ENCODE measurements at places on chromosomes 5 and 9. TPM values are rescaled to one million over a fixed set of nuclear protein-coding genes. Genes with fewer than 3 reads are reported as not detected.

CTSV gene
- 19.9 TPM for polyA plus RNA-seq

C5 gene
- polyA plus RNA-seq = 25.9 TPM

PTPN3 gene
- 37.5 TPM for polyA plus RNA-seq

CDC20B gene
- 0.15 TPM for polyA plus RNA-seq

CTXN3 gene
- polyA plus RNA-seq = not detected

OR2K2 gene
- not detected for polyA plus RNA-seq

HAPLN1 gene
- polyA plus RNA-seq = 5.0 TPM

OCLN gene
- 85.5 TPM for polyA plus RNA-seq

INSL6 gene
- polyA plus RNA-seq = 0.51 TPM

MSX2 gene
- polyA plus RNA-seq = 1.7 TPM

CAVIN4 gene
- polyA plus RNA-seq = 1.0 TPM
